Natural killer cell treated with Interleukin-12 subunit alpha and Interleukin-12 subunit beta and Interleukin-15 and Interleukin-18, amount 100 ng/mL, for 72 hours (primary cell): ENCODE measurements at places on chromosomes 3 and 15. TPM values are rescaled to one million over a fixed set of nuclear protein-coding genes. Genes with fewer than 3 reads are reported as not detected.
A peak's percentile ranks its signal among the peaks of the same experiment; 100 is the strongest.

ADPRH gene
- total RNA-seq, result 10.7 TPM

- H3K27ac ChIP-seq, result no peak overlapping the region
- H3K27me3 ChIP-seq, result no peaks in the 10 kb centered on the region
- H3K4me1 ChIP-seq, result peaks cover 13% of the 10 kb centered on the region
- H3K4me3 ChIP-seq, result no peak overlapping the region
- no peak for DNase-seq
These were observed 286.9 kb upstream of the TBL1XR1 start for GRCh38 chr3:177484206-177484605.

SLC15A2 gene
- 5.3 TPM for total RNA-seq

GRCh38 chr3:14792691-14793121, 26.1 kb upstream of the FGD5 start:
- H3K4me3 ChIP-seq, result no peak overlapping the region
- DNase-seq, result no peak
- H3K36me3 ChIP-seq, result no peaks in the 10 kb centered on the region
- no peak overlapping the region for H3K27ac ChIP-seq
- H3K4me1 ChIP-seq, result no peaks in the 10 kb centered on the region

DNA sequence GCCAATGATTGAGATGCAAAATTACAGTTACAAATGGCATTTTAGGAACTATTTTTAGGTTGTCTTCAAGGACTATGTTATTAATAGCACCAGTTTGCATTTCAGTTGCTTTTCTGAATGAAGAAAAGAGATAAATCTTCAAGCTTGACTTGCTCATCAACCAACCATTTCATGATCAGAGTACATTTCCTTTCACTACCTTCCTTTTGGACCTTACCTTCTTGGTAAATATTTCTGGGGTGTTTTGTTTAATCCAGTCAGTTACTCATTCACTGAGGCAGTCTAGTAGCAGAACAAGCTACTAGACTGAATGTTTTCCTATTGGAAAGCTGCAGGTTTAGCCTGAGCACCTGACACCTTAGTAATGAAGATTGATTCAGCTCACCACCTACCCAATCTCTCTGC, 8.2 kb downstream of the SLC27A2 start:
- H3K4me1 ChIP-seq, result peaks cover 18% of the 10 kb centered on the region
- H3K27me3 ChIP-seq, result no peaks in the 10 kb centered on the region
- no peak overlapping the region for H3K4me3 ChIP-seq
- DNase-seq, result no peak
- H3K27ac ChIP-seq, result no peak overlapping the region
- peaks cover 26% of the 10 kb centered on the region for H3K36me3 ChIP-seq

CPA3 gene
- total RNA-seq, result not detected

- H3K27ac ChIP-seq, result peak overlapping the region; percentile 18
- peaks cover 11% of the 10 kb centered on the region for H3K4me1 ChIP-seq
- peak; percentile 60 for DNase-seq
- H3K36me3 ChIP-seq, result no peaks in the 10 kb centered on the region
These were observed 680 bp downstream of the POC1A start for GRCh38 chr3:52153389-52154096.

DNA sequence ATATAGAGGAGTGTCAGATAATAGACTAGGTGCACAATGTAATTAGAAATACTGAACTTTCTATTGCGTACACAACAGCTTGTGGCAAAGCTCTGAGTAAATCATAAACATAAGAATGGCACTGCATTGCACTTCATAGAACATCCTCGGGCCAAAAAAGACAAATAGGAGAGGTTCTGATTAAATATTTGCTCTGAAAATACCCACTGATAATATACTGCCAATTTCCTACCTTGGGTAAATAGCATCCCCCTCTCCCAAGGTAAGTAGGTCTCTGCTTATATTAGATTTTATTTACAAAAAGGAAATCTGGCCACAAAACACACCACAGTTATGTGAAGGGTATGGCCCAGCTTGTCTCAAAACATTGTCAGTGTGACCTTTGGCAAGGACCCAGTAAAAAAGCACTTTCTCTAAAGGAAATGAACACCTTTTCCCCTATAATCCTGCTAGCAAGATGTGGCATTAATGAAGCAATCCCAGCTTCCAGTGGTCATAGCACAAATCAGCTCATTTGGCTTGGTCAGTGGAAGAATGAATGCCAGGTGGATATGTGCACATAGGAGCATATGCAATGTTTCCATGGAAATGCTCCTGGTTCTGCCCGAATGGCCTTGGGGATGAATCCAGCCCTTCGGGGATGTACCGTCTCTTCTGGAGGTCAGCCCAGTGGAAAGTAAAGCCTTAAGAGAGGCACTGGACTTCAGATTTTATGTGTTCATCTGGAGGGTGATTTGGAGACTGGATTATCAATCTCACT, 315.9 kb downstream of the LSAMP start:
- no peaks in the 10 kb centered on the region for H3K27me3 ChIP-seq
- H3K36me3 ChIP-seq, result no peaks in the 10 kb centered on the region
- DNase-seq, result no peak
- H3K27ac ChIP-seq, result no peak overlapping the region
- H3K4me1 ChIP-seq, result no peaks in the 10 kb centered on the region

- H3K36me3 ChIP-seq, result no peaks in the 10 kb centered on the region
- H3K27ac ChIP-seq, result peak overlapping the region; percentile 84
- DNase-seq, result no peak
- peaks cover 48% of the 10 kb centered on the region for H3K4me1 ChIP-seq
- H3K27me3 ChIP-seq, result no peaks in the 10 kb centered on the region
These were observed 77.0 kb downstream of the BBX start for GRCh38 chr3:107599772-107600145.

TMEM207 gene
- not detected for total RNA-seq

DAZL gene
- total RNA-seq, result not detected

ZPLD1 gene
- total RNA-seq, result not detected

CSK gene
- total RNA-seq, result 323 TPM

DNA sequence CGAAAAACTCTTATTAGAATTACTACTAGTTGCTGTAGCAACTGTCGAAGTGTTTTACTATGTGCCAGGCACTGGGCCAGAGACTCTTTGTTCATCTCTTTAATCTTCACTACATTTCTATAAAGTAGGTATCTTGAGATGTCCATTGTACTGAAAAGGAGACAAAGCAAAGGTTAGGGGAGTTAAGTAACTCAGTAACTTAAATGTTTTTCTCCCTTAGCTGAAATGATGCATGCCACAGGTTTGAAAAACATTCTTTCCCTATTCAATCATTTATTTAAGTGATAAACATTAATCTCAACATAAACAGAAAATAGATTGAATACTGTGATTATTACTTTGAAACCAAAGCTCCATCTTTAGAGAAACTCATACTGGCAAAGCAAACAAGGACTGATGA, 776.2 kb downstream of the FHIT start:
- no peak overlapping the region for H3K4me3 ChIP-seq
- no peaks in the 10 kb centered on the region for H3K36me3 ChIP-seq
- DNase-seq, result no peak
- no peaks in the 10 kb centered on the region for H3K27me3 ChIP-seq
- no peaks in the 10 kb centered on the region for H3K4me1 ChIP-seq

GRCh38 chr3:189477614-189478013, 153.6 kb upstream of the TP63 start:
- no peak for DNase-seq
- no peaks in the 10 kb centered on the region for H3K27me3 ChIP-seq
- no peak overlapping the region for H3K27ac ChIP-seq
- H3K4me1 ChIP-seq, result no peaks in the 10 kb centered on the region
- no peaks in the 10 kb centered on the region for H3K36me3 ChIP-seq

SOX14 gene
- total RNA-seq, result not detected

INSYN1 gene
- not detected for total RNA-seq

CALML4 gene
- 5.1 TPM for total RNA-seq

DNA sequence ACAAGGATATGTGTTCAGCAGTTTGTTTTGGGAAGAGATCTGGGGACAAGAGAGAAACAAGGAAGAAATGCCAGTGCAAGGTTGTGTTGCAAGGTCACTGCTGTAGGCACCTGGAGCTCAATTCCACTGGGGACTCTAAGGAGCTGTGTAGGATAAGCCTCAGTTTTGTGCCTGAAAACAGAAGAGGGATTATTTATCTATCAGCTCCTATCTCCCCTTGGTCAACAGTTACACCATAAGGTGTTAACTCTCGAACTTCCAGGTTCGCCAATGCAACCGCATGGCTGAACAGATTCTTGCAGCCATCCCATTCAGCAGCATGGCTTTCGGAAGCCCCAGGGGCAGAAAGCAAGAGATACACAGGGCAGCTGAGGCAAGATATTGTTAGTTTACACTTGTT, 41.6 kb upstream of the CNOT10 start:
- no peak overlapping the region for H3K27ac ChIP-seq
- no peaks in the 10 kb centered on the region for H3K36me3 ChIP-seq
- peaks cover 13% of the 10 kb centered on the region for H3K27me3 ChIP-seq
- H3K4me3 ChIP-seq, result no peak overlapping the region
- no peak for DNase-seq

SAXO2 gene
- 0.59 TPM for total RNA-seq

DNA sequence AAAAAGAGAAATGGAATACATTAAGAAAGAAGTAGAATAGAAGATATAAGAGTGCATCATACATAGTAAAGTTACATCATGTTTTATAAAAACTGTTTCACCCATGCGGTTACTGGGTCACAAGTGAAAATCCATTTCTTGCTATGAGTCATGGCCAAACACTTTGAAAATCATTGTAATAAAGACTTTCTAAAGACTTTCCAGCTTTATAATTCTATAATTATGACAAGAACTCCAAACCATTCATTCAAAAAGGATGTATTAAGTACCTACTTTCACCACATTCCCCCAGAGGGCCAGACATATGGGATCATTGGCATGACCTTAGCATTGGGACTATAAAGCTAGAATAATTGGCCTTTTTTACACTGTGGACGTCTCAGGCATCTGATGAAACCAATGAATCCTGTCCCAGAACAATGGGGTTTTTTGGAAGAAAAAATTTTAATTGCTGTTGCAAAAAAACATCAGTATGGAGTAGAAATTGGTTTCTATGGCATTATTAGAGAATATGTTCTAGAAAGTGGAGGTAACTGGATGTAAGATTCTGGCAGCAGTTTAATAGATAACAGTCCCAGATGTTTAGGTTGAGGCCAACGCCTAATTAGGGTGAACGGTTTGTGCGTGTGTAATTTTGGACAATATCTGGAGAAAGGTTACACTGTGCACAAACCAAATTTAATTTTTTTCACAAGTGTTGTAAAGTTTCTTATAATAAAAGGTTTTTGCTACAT, 3.3 kb upstream of the SKIC8 start:
- no peaks in the 10 kb centered on the region for H3K36me3 ChIP-seq
- H3K27ac ChIP-seq, result peak overlapping the region; percentile 12
- DNase-seq, result no peak
- H3K4me3 ChIP-seq, result peak overlapping the region; percentile 10
- H3K4me1 ChIP-seq, result peaks cover 27% of the 10 kb centered on the region

KBTBD13 gene
- not detected for total RNA-seq

ACKR4 gene
- not detected for total RNA-seq

- H3K27ac ChIP-seq, result no peak overlapping the region
- no peaks in the 10 kb centered on the region for H3K36me3 ChIP-seq
- no peaks in the 10 kb centered on the region for H3K4me1 ChIP-seq
- H3K27me3 ChIP-seq, result peaks cover 16% of the 10 kb centered on the region
- H3K4me3 ChIP-seq, result no peak overlapping the region
These were observed 39.1 kb downstream of the PRTG start for GRCh38 chr15:55703873-55704301.

GOLGA6L1 gene
- not detected for total RNA-seq

GRCh38 chr3:87047852-87048251, 56.9 kb upstream of the VGLL3 start:
- H3K27me3 ChIP-seq, result no peaks in the 10 kb centered on the region
- H3K27ac ChIP-seq, result no peak overlapping the region
- H3K4me1 ChIP-seq, result no peaks in the 10 kb centered on the region
- H3K36me3 ChIP-seq, result no peaks in the 10 kb centered on the region

GRCh38 chr3:40502034-40502433, 3.8 kb upstream of the ZNF620 start:
- H3K27me3 ChIP-seq, result no peaks in the 10 kb centered on the region
- H3K27ac ChIP-seq, result no peak overlapping the region
- no peak overlapping the region for H3K4me3 ChIP-seq
- DNase-seq, result no peak

SAMMSON gene
- total RNA-seq, result not detected

DNA sequence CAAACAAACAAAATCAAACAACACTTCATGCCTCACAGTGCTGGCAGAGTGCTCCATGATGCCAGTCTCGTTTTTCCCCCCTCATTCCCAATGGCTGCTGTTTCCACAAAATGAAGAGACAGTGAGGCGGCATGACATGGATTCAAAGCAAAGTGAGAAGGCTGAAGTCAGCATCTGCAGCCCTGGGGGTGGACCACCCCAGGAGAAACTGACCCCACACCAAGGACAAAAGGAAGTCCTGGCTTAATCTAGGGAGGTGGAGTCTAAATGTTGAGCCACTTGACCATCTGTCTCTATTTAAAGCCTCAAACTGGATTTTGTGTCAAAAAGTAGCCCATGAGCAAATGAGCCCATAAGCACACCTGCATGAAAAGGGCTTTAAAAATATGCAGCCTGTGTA, 151.2 kb upstream of the RORA start:
- no peak overlapping the region for H3K4me3 ChIP-seq
- no peaks in the 10 kb centered on the region for H3K36me3 ChIP-seq
- H3K27me3 ChIP-seq, result peaks cover 35% of the 10 kb centered on the region
- H3K4me1 ChIP-seq, result no peaks in the 10 kb centered on the region
- no peak for DNase-seq

PDIA3 gene
- total RNA-seq, result 555 TPM

DNA sequence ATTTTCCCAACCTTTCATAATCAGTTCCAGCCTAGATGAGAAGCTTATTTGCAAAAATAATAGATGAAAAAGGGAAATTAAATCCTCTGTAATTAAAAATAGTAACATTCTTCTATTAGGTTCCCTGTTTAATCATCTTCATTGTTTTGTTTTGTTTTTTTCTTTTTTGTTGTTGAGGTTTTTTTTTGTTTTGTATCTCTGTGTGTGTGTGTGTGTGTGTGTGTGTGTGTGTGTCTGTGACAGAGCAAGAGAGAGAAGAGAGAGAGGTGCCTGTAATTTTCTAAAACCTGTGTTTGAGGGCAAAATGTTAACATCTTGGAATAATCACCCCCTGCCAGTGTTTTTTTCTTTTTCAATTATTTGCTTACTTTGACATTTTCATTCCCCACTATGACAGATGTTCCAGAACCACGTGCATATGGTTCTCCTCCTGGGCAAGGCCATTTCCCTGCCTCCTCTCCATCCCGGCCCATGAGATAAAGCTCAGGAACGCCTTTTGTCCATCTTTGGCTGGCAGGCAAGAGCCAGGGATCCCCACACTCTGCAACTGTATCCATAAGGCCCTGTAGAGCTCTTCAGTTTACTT, 121.8 kb upstream of the NR2E3 start:
- no peak overlapping the region for H3K4me3 ChIP-seq
- H3K27ac ChIP-seq, result no peak overlapping the region
- H3K4me1 ChIP-seq, result no peaks in the 10 kb centered on the region
- H3K27me3 ChIP-seq, result peaks cover 43% of the 10 kb centered on the region
